ENCODE measurements at places on chromosomes 5 and 9. TPM values are rescaled to one million over a fixed set of nuclear protein-coding genes. Genes with fewer than 3 reads are reported as not detected.

The LCN1 gene
- not detected for total RNA-seq

The GLRA1 gene
- total RNA-seq = not detected

The GPRIN1 gene
- total RNA-seq = 0.32 TPM

The SCAMP1 gene
- 26.9 TPM for total RNA-seq

The PCSK5 gene
- total RNA-seq = 31.6 TPM

The PCDHB4 gene
- total RNA-seq = 2.5 TPM

The ABLIM3 gene
- 6.2 TPM for total RNA-seq

The C5orf34 gene
- total RNA-seq = 3.8 TPM

The NSA2 gene
- 185 TPM for total RNA-seq

The GABRB2 gene
- total RNA-seq = under 0.01 TPM

The CSF1R gene
- total RNA-seq = 14.3 TPM

The SPATA31E1 gene
- total RNA-seq = not detected

The BOD1 gene
- 62.9 TPM for total RNA-seq

The CENPK gene
- total RNA-seq = 0.83 TPM

Data from ovary (tissue), 10 donors.